ENCODE measurements at places on chromosomes 12 and 14. TPM values are rescaled to one million over a fixed set of nuclear protein-coding genes. Genes with fewer than 3 reads are reported as not detected.

Gene LRFN5
- total RNA-seq = 0.49 TPM

Gene KRT78
- total RNA-seq = not detected

Gene SLC6A12
- 0.62 TPM for total RNA-seq

Gene CLEC4E
- not detected for total RNA-seq

Gene FAM186B
- total RNA-seq = 0.62 TPM

Gene SLCO1C1
- 1.8 TPM for total RNA-seq

Gene A2ML1
- total RNA-seq = not detected

Gene LRTM2
- total RNA-seq = not detected

Gene OTUB2
- total RNA-seq = 0.15 TPM

Gene RASSF9
- 10.9 TPM for total RNA-seq

Gene IL23A
- not detected for total RNA-seq

Gene OASL
- 0.95 TPM for total RNA-seq

GRCh38 chr14:59308673-59309072, 120.2 kb downstream of the DAAM1 start:
- no peak for DNase-seq

DNA sequence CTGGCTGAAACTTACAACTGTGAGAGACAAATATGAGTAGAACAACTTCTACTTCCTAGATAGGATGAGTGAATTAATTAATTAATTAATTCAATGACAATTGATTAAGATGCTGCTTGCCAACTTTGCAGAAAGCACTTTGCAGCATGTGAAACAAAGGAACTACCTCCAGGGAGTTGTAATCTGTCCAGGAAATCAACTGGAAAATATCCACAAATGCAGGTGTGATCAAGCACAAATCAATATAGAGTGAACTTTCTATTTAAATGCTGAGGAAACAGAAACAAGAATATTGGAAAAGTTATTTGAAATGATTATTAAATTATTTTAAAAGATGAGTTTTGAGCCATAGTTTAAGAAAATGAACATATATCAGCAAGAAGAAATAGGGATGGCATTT, 163.9 kb upstream of the ARID2 start:
- no peak for DNase-seq

DNA sequence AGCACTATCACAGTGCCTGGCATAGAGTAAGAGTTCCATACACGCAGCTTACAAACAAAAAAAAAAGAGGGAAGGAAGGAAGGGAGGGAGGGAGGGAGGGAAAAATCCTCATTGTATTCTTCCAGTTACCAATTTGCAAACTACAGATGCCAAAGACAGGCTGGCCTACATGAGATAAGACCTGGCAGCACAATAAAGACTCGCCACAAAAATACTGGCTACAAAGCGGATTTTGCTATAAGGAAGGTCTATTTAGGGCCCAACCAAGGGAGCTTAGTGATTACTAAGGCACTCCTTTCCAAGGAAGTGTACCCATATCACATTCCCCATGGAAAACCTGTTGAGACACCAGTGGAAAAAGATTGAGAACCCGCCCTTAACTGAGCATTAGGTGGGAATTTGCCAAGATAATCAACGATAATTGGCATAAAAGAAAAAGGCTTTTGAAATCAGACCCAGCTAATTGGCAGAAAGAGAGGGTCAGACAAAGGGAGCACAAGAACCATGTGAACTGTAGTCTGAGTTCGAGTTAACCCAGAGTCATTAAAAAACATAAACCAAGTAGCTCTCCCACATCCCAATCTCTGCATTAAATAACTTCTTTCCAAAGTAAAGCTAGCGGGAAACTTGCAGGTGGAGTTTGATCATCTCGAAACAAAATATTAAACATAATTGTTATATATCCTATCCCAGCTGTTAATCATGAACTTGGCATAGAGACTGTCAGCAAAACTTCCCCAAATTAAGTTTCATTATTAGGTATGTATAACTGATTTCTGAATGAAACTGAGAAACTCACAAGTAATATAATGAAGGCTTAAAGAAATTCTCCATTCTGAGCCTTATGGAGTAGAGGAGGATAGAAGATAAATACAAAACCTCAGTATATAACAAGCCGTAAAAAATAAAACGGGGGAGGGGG, 50.1 kb downstream of the PHLDA1 start:
- DNase-seq = no peak

DNA sequence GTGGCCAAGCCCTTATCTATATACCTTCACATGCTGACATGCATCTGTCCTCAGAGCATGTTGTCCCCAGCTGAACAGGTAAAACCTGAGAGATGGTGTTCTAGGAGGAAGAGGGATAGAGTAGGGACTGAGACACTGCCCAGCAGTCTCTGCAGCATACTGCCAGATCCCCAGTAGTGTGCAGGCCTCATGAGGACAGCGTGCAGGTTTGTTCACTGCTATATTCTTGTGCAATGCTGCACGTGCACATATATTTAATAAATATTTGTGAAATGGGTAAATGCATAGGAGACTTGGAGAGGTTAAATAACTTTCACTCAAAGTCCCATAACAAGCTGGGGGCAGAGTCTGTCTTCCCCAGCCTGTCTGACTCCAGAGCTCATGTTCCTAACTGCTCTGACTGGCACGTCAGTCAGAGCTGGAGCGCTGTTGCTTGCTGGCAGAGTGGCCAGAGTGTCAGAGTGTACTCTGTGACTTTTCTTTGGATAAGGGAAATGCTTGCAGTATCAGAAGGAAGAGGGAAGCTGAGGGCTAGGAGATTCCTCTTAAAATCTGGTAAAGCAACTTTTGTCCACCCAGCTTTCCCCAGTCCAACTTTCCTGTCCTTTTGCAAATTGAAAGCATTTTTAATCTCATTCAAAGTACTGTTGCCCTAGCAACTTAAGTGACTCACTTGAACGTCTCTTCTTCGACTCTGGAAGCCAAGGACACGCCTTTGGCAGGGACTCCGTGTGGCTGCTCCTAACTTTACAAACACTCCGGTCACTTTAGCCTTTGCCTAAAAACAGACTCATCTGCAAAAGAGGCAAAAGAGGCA, 14.9 kb upstream of the POLR3B start:
- DNase-seq = peak; percentile 72

- DNase-seq = no peak
These were observed 42.7 kb downstream of the RIN3 start for GRCh38 chr14:92556255-92556741.

- no peak for DNase-seq
These were observed 53.8 kb downstream of the SCARB1 start for GRCh38 chr12:124809878-124810277.

GRCh38 chr14:39342768-39343167, 89.5 kb downstream of the FBXO33 start:
- no peak for DNase-seq

- DNase-seq = no peak
These were observed 127.6 kb downstream of the GXYLT1 start for GRCh38 chr12:42017051-42017450.

GRCh38 chr14:61527325-61528100, 167.8 kb upstream of the HIF1A start:
- DNase-seq = no peak

DNA sequence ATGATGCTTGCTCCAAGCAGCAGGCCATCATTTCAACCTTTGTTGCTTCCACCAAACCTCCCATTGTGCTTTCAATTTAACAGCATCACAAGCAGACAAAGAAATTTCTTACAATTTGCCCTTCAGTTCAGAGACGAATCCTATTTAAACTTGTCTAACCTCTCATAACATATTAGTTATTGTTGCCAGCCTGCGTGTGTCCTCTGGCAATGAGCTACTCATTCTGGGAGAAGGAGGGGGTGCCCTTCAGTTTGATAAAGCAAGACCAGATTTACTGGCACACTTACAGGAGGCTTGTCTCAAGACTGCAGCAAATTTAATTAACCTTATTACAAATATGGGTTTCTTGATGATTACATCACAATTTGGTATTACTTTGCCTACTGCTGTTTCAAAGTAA, 203.6 kb upstream of the SOX5 start:
- DNase-seq = no peak

DNA sequence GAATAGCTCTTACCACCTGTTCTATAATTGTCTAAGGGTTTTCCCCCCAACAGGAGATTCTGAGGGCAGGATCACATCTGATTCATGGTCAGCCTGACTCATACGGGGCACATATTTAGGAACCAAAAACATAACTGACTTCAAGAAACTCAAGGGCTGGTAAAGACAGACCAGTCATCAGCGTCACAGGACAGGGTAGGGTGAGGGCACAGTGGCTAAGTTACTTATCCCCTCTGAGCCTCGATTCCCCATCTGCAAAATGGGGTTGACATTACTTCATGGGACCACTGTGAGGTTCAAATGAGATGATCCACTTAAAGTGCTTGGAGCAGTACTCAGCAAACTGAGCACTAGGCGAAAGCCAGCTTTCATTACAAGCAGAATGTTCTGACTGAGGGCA, 606 bp downstream of the CINP start:
- no peak for DNase-seq

- DNase-seq = no peak
These were observed 165.6 kb downstream of the ZFP36L1 start for GRCh38 chr14:68627050-68627867.

Measured in heart right ventricle (tissue), 16 donors.